ENCODE measurements at places on chromosomes 12 and 14.

GRCh38 chr14:61335049-61335448, 13.7 kb downstream of the PRKCH start:
- peak; percentile 37 for DNase-seq

- DNase-seq: no peak
Measured at GRCh38 chr12:121871467-121871866, 12.8 kb upstream of the HPD start.

GRCh38 chr12:65539023-65539422, 260.5 kb downstream of the MSRB3 start:
- no peak for DNase-seq

- DNase-seq: no peak
Measured at GRCh38 chr12:89825591-89826449, 117.2 kb upstream of the ATP2B1 start.

GRCh38 chr12:9668161-9669018, 1.1 kb upstream of the CLEC2D start:
- DNase-seq: no peak

Measured in stimulated activated effector memory CD8-positive, alpha-beta T cell treated with anti-CD3 and anti-CD28 coated beads, Interleukin-12 subunit alpha, Interleukin-12 subunit beta, amount 100 ng/mL, for 72 hours (primary cell).